ENCODE measurements at places on chromosomes 12 and 14. TPM values are rescaled to one million over a fixed set of nuclear protein-coding genes. Genes with fewer than 3 reads are reported as not detected.

DNA sequence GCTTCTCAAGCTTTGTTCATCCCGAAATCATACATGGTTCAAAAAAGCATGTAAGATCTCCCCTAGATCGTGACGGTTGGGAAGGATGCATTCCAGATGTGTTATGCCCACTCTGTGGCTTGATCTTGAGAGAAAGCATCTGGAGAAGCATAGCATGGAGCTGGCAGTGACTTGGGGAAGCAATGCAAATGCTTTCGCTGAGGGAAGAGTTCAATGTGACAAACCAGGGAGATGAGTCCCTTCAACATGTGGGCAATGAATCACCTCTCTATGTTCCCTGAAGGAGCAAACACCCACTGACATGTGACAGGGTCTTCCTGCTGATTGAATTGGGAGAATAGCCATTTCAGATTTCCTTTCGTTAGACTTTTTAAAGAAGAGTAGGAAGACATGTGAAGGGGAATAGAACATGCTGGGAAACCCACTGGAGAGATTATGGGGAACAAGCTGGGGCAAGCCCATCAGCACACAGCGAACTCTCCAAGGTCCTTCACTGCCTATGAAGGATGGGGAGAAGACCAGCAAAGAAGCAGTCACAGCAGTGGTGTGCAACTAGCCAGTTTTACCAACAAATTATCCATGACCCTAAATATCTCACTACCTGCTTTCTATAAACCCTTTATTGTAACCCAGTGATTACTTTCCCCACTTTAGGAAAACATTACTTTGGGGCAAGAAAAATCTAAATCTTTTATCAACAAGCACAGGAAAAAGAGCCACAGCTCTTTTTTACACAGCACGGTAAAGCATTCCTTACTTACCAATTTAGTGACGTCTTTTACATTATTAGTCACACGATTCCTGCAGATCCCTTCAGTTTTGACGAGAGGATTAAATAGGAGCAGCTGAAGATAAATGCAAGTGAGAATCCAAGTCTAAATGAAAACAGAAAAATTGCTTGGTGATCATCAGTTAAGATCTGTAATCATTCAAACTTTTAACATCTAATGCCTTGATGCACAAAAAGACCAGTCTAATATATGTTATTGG is 35.0 kb downstream of the KITLG start:
- DNase-seq: no peak

DNA sequence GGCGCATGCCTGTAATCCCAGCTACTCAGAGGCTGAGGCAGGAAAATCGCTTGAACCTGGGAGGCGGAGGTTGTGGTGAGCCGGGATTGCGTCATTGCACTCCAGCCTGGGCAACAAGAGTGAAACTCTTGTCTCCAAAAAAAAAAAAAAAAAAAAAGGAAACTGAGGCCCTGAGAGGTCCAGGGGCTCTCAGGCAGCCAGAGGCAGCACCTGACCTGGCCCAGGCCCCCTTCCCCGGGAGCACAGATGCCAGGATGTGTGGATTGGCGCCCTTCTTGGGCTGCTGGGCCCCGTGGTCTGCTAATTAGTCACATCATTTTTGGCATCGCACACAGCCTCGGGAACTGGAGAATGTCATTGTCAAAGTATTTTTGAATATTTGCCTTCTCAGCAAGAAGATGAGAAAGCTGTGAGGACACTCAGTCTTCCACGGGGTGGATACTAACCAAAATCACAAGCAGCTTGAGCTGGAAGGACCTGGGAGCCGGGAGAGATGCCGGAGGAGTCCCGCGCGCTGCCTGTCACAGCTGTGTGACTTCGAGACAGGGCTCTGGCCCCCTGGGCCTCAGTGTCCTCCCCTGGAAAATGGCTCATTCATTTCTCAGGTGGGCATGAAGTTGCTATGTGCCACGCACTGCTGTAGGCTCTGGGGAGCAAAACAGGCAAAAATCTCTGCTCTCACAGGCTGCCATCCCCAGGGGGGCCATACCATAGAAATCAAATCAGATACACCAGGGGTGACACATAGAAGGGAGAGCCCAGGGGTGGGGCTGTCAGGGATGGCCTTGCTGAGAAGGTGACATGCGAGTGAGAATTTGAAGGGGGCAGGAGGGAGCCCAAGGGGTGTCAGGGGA is 12.5 kb upstream of the RCOR1 start:
- no peak for DNase-seq

Gene GPR135
- 2.1 TPM for total RNA-seq

Gene ABCC9
- total RNA-seq: not detected

DNA sequence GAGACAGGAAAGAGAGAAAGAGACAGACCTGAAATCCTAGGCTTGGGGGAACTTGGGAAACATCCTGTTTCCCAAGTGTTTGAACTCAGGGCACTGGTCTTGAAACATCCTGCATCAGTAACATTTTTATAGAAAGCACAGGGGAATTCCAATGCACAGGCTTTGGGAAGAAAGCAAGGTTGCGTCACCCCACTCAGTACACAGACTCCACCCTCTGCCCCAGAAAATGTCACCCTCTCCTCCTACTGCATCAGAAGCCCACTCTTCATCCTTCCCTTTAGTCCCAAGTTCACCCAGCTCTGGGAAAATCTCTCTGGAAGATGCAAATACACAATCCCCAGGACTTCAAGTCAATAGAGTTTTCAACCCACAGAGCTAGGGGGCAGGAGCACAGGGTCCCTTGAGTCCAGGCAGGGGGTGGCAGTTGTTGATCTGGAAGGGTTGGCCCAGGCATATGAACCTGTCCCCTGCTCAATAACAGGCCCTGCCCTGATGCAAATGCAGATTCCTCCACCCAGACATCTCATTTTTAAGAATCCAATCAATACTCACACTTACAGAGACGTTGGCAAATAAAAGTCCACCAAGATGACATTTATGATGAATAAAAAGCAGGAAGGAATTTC is 1.7 kb downstream of the RDH16 start:
- no peak for DNase-seq

Gene FSCB
- not detected for total RNA-seq

GRCh38 chr14:71583194-71583593 is 349.0 kb upstream of the RGS6 start:
- DNase-seq: no peak

DNA sequence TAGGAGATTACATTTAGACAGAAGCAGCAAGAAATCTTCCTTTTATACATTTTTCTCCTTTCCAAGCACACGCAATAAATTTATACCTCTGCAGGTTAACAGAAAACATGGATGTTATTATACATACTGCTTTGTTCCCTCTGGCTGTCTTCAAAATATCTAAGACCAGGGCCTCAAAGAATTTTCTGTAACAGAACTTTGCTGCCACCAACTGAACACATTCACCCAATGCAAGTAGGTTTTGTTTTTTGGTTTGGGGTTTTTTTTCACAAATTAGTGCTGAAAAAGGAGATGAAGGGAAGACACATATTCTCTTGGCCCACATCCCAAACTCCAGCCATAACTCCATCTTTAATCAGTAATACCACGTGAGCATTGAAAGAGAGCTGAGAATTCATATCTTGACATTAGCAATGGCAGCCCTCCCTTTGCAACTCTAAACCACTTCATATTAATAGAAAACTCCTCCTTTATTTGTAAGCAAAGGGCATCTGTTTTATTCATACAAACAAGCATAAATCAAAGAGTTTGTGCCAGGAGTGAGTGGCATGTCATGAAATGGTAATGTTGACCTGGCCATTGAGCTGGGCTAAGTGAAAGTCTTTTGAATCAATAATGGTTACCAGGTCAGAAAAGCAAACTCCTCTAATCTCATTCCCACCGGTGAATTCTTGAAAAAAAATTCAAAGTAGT is 150.8 kb upstream of the FSCB start:
- no peak for DNase-seq

DNA sequence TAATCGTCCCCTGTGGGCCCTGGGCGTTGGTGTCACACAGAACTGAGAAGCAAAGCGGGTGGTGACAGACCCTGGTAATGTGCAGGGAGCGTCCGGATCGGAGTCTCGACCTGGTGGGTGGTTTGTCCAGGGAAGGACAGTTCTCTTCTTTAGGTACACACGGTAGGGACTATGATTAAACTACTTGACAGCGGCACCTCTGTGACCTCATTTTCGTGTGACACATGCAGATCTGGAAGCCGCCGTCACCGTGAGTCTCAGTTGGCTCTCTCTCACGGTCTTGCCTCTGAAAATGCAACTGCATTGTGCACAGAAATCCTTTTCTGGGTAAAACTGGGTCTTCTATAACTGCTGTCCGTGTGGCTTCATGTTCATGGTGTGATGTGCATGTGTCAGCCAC is 32.1 kb downstream of the XRCC3 start:
- DNase-seq: no peak

DNA sequence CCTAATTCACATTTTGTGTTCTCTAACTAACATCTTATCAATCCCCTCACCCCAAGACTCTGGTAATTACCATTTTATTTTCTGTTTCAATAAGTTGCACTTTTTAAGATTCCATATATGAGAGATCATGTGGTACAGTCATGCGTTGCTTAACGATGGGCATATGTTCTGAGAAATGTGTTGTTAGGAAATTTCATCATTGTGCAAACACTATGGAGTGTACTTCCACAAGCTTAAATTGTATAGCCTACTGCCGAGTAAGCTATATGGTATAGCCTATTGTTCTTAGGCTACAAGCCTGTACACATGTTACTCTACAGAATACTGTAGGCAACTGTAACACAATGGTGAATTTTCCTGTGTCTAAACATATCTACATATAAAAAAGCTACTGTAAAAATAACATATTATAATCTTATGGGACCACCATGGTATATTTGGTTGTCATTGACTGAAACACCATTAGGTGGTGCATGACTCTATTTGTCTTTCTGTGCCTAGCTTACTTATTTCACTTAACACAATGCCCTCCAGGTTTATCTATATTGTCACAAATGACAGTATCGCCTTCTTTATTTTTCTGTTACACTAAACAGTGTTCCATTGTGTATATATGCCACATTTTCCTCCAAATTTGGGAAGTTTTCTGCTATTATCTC is 473.4 kb upstream of the LMO3 start:
- no peak for DNase-seq

Gene KIF26A
- 0.22 TPM for total RNA-seq

GRCh38 chr12:65953631-65954030 is 129.3 kb downstream of the HMGA2 start:
- no peak for DNase-seq

DNA sequence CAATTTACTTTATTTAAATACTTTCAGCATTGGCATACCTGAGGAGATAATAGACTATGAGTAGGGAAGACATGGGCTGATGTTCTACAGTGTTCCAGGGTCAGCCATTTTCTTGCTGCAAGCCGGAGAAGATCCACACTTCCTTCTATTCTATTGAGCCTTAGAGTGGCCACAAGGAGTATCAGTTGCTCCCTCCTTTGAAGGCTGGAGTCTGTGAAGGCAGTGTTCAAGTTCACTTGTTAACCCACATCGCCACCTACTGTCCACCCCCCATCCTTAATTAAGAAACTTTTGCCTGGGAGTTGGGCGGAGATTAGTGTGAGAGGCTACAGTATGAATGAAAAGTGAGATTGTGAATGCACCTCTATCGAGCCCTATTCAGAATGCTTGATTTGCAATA is 666.6 kb downstream of the NRXN3 start:
- no peak for DNase-seq

DNA sequence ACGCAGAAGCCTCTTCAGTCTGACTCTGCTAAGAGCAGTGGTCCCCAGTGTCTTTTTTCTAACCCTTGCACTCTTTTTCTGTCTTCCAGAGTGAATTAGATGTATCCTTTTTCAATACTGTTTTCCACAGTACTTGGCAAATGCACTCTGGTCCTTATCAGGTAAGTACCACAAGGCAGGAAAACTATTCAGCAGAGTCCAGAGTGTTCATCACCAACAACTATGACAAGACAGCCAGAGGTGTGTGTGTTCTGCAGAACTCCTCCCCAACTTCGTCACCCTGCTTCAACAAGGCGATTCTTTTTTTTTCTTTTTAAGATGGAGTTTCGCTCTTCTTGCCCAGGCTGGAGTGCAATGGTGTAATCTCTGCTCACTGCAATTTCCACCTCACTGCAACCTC is 54.3 kb upstream of the STRN3 start:
- no peak for DNase-seq

- DNase-seq: no peak
These were observed 323.0 kb downstream of the FLRT2 start for GRCh38 chr14:85852906-85853305.

Gene KRAS
- 34.8 TPM for total RNA-seq

Gene P2RX2
- total RNA-seq: not detected

DNA sequence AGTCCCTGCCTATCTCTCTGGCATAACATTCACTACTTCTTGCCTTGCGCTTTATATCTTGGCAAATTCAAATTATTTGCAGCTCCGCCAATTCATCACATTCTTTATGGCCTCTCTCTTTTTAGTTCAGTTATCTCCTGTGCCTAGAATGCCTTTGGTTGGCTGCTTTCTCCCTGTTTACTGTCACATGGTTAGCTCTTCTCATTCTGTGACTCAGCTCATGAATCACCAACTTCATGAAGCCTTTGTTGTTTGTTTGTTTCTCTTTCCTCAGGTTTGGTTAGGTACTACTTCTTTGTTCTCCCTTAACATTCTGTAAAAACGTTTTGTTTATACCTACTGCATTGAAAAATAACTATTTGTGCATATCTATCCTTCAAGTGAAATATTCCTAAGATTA is 376.5 kb upstream of the GARIN6 start:
- DNase-seq: no peak

Gene PRR4
- total RNA-seq: 0.87 TPM

DNA sequence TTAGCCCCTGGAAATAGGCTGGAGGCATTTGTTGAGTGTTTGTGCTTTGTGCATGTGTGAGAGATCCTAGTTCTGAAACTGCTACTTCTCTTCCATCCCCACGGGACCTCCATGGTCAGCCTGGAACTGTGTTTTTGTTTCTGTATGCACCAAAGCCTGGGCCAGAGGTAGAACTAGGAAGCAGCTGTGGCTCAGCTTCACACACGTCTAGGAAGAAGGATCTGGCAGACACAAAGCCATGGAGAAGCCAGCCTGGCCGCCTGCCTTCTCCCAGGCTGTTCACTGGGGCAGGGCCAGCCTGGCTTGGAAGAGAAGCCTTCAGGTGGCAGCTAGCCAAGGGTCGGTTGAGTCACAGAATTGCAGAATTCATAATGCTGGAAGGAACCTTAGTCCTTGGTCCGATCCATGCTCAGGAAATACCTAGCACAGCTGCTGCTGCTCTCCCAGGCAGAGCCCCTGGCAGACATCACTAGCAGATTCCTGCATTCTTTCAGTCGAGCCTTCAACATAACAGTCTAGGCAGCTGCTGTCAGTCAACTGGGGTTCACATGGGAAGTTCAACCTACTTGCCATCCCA is 27.0 kb downstream of the RIN3 start:
- no peak for DNase-seq
